MG63 (cell line): ENCODE measurements at places on chromosomes 3 and 15.

GRCh38 chr3:188956839-188957489 is 214.8 kb upstream of the TPRG1 start:
- no peak for DNase-seq

- DNase-seq, result no peak
These were observed 48.5 kb downstream of the MBNL1 start for GRCh38 chr3:152317184-152317583.

GRCh38 chr3:161409858-161410257 is 38.5 kb upstream of the SPTSSB start:
- no peak for DNase-seq

- DNase-seq, result no peak
These were observed 52.5 kb upstream of the KCNMB2 start for GRCh38 chr3:178483704-178484103.
